NCI-H2029 (cell line): ENCODE measurements at places on chromosomes 1 and 21.

DNA sequence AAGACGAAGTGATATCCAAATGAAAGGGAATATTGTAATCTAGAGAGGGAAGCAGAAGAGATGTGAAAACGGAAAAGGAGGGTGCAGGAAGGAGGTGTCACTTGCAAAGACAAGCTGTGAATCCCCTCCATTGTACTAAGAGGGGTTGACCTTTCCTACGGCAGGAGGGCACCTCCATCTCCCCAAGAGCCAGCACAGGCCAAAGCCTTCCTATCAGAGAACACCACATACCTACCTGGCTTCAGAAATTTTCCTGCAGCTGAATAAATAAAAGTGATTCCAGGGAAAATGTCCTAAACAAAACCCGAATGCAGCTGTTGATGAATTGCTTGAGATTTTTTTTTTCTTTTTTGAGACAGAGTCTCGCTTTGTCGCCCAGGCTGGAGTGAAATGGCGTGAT is 14.3 kb downstream of the KANK4 start:
- DNase-seq: no peak

DNA sequence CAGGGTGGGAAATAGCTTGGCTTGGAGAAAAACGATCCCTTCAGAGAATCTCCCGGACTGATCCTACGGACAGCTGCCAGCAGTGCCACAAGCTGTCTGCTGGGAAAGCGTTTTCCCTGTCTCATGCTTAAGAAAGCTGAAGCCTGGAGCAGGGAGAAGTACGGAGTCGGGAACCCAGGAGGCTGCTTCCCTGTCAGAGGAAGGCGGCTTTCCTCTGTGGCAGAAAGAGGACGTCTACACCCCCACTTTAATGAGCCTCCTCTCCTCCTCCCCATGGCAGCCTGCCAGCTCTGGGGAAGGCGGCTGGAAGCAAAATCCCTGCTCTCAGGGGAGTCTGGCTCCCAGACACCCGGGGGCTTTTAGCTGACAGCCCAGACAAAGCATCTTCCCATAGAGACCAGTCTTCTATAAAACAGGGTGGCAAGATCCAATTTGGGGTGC is 7.3 kb downstream of the KIF21B start:
- no peak for DNase-seq

DNA sequence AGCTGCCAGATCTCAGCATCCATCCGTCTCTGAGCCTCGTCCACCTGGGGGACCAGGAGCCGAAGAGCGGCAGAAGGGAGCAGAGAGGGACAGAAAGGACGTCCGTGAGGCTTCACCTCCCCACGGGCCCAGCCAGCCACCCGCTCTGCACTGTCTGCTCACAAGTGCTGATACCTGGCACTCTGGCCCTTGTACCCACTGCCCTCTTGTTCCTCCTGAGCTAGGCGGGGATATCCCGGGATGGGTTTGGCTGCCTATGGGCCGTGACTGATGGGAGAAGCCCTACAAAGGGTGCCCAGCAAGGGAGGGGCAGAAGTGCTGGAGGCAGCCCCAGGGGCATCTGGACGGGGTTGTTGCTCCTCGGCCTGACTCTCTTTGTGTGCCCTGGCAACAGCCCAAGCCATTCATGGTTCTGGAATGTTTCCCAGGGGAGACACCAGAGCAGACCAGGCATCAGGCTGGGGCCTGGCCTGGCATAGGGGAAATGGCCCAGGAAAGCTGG is 57.6 kb downstream of the LDLRAD2 start:
- peak; percentile 56 for DNase-seq

- no peak for DNase-seq
Measured at GRCh38 chr1:155086128-155086741, 7.6 kb downstream of the EFNA3 start.

- no peak for DNase-seq
Measured at GRCh38 chr1:158286941-158287346, 2.8 kb upstream of the CD1C start.

GRCh38 chr1:242440757-242441156 is 83.7 kb downstream of the PLD5 start:
- no peak for DNase-seq

DNA sequence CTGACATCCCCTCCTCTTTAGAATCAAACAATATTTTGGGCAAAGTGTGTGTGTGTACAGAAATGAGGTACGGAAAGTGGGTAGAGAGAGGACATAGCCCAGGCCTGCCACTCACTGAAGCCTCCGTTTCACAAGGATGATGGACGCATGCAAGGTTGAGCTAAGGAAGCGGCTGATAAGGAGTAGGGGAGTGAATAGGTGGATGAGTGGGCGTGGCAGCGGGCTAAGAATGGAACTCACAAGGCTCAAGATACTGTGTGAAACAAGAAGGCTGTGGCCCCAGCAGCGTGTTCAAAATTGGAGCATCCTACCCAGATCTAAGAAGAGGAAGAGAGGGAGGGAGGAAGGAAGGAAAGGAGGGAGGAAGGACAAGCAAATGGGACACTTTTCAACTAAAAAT is 37.5 kb downstream of the VWA5B1 start:
- DNase-seq: no peak

GRCh38 chr1:218521414-218522169 is 176.5 kb downstream of the TGFB2 start:
- peak; percentile 45 for DNase-seq

DNA sequence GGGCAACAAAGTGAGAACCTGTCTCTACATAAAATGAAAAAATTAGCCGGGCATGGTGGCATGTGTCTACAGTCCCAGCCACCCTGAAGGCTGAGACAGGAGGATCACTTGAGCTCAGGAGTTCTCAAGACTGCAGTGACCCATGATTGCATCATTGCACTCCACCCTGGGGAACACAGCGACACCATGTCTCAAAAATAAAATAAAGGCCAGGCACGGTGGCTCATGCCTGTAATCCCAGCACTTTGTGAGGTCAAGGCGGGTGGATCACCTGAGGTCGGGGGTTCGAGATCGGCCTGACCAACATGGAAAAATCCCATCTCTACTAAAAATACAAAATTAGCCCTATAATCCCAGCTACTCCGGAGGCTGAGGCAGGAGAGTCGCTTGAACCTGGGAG is 20.1 kb downstream of the ANKRD13C start:
- no peak for DNase-seq

GRCh38 chr1:35120458-35121133 is 41.4 kb downstream of the ZMYM1 start:
- DNase-seq: no peak

DNA sequence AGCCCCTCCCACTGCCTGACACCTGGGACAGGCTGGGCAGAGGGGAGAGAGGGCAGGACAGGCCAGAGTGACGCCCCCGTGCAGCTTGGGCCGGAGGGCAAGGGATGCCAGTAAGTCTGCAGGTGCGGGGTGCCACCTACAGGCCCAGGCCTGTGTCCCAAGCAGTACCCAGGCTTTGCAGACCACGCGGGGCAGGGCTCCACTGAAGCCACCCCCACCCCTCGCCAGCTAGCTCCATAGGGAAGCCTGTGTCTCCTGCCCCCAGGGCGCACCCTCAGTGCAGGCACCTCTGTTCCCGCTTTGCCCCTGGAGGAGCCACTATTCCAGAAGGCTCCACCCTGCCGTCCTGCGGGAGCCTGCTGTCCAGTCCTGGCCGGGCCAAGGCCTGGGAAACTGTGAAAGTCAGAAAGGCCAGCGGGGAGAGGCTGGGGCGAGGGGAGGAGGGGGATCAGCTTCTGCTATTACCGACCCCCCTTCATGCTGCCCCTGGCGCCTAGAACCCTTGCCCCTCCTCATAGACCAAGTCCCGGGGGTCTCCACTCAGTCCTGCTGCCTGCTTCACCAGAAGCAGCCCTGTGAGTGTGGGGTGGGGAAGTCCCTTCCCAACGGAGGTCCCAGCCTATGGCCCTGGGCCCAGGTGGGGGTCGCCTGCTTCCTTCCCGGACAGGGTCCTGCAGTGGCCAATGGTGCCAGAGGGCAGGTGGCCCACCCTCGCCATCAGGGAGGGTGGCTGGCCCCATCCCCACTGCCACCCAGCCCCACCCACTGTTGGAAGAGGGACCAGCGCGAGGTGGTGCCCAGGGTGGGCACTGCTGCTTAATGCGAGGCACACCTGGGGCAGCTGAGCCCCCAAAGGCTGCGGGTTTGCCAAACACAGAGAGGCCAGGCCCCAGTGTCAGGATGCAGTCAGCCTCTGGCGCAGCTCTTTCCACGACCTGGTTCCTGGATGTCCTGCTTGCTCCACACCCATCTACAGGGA is 54.4 kb downstream of the KCNAB2 start:
- DNase-seq: no peak

GRCh38 chr1:66777831-66778230 is 23.2 kb downstream of the INSL5 start:
- no peak for DNase-seq

- no peak for DNase-seq
Measured at GRCh38 chr1:40784141-40784770, 669 bp downstream of the KCNQ4 start.

DNA sequence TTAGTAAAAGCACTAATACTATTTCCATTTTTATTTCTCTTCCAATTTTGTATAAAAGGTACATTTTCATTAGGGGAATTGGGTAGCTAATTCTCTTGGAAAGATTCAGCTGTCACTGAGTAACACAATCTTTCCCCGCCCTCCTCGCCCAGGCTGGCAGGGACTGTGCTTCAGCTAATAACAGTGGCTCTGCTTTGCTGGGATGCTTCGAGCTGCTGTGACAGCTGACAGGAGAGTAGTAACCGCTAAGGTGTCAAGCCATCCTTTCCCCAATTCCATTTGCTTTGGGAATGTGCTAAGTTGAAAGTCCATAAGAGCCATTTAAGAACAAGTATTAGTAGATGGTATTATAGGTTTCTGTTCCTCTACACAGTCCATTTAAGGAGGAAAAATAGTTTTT is 106.7 kb upstream of the NRIP1 start:
- no peak for DNase-seq

DNA sequence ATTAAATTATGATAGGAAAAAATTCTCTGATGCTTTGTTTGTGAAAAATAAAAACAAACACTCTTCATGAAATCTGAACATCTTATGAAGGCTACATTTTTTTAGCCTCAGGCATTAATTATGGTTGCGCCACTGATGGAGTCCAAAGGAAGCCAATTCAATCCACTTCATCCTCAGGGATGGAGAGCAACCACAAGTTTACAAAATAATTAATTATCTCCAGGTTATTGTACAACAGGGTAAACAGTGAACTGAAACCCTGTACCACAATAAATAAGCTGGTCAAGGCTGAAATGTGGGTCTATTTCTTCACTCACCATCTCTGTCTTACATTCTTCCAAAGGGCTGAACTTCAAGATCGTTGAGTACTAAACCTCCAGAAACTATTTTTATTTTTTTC is 49.2 kb downstream of the MRPL39 start:
- DNase-seq: no peak

DNA sequence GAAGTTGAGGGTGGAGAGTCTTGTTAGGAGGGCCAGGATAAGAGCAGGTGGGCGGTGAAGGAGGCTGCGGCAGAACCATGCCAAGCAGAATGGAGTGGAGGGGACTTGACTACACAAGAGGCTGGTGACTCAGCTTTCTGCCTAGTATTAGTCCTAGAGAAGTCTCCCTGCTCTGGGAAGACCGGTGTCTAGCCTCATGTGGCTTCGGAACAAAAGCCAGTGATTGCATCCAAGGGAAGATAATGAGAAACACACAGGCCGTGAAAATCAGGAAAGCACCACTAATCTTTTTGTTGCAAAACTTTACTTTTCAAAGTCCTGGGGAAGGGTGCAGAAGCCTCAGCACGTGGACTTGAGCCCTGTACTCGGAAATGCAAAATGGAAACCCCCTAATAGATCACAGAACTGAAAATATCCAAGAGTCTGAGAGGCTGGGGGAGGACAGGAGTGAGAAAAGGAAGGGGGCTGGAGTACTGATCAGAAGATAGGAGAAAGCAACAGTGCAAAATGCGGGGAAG is 31.4 kb downstream of the DDR2 start:
- DNase-seq: no peak

DNA sequence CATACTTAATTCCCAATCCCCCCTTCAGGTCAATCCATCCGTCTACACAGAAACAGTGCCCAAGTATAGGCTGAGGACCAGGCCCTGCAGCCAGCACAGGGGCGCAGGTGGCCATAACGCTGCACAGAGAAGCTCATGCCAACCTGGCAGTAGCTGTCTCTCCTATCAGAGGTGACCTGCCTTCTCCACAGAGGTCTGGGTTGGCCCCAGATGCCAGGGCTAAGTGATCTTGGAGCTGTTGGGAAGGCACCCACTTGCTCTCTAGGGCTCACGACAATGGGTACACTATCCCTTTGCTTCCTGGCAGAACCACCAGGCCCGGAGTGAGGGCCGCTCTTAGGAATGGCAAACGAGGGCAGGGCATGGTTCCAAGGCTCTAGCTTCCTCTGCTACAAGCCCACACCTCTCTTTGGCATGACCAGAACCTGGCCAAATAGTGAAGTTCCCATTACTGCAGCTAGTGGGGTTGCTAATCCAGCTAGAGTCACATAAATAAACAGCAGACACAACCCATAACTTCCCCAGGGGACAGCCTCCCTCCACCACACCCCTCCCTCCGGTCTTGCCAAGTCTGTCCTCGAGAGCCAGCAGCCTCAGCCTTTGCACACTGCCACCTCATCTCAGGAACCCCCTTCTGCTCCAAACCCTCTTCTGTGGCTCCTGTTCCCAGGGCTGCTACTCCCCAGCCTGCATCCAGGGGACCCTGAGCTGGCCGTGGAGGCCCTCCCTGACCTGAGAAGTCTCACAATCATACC is 113.0 kb downstream of the GLIS1 start:
- DNase-seq: no peak

DNA sequence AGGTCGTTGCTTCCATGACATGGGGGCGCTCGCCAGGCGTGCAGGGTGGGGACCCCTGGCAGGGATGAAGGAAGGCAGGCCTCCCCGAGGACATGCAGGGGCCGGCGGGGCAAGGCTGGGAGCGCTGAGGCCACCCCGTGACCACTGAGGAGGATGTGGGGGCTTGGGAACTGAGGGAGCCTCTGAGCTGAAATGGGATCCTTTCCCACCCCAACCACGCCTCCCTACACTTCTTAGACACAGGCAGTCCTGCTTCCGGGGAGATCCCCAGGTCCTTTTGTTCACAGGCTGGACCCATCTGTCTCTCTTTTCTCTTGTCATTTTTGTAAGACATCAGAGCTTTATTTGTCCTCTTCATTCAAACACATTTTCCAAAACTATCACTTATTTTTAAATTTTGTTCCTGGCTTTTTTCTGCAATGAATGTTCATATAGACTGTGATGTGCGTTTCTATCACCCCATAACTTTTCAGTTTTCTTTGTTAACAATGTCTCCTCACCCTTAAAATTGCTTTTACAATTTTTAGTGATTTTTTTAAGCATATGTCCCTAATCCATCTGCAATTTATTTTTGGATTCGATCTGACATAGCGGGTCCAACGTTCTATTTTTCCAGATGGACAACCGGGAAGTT is 156.7 kb upstream of the BACE2 start:
- peak; percentile 4 for DNase-seq

- DNase-seq: no peak
Measured at GRCh38 chr1:52588535-52588934, 13.6 kb upstream of the GPX7 start.

DNA sequence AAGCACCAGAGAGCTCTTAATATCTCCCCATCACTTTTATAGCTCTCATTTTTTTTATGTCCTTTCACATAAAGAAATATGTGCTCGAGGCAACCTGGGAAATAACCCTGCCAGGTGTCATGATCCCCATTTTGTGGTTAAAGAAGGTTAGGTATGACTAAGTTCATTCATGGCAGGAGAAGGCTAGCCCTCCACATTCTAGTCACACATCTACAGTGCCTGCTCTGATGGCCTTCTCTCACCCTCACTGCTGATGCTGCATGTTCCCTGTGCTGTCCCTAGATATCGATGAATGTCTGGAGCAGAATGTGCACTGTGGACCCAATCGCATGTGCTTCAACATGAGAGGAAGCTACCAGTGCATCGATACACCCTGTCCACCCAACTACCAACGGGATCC is 187.5 kb downstream of the TPR start:
- DNase-seq: no peak
